Calu3 (cell line): ENCODE measurements at places on chromosomes 4 and X.

DNA sequence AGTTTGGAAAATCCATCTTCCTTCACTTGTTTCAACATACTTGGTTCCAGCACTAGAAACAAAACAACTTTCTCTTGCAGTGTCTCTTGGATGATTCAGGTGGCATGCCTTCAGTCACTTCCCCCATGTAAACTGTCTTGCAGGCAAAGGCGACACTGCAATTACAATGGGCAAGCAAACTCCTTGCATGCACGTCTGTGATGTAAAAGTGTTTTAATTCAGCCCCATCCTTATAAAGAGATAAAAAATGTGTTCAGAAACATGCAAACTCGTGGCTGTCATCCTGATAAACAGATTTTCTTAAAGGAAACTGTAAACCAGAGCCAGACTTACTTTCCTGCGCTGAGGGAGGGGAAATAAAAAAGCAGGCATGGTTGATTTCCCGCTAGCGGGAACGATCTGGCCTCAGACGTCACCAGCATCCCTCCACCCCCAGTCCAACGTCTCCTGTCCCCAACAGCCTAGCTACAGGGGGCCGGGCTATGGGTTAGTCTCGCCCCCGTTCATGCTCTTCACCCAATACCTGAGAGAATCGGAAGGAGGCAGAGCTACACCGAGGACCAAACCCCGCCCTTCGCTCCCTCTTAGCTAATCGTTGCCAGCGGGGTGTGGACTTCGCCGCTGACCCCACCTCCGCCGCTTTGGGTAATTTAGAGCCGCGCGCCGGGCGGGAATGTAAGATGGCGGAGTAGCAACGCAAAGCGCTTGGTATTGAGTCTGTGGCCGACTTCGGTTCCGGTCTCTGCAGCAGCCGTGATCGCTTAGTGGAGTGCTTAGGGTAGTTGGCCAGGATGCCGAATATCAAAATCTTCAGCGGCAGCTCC, at the start of gene PRPS1:
PRPS1 (plus strand) TSS at position 673 of the 824 bp plus-strand sequence; CDS start at position 792, 119 bp downstream.
- peaks cover 10% of the 10 kb centered on the region for H3K4me1 ChIP-seq
- no peaks in the 10 kb centered on the region for H3K27me3 ChIP-seq
- peak within 1 kb of the TSS; percentile 78 for H3K27ac ChIP-seq
- H3K36me3 ChIP-seq, result peaks cover 20% of the 10 kb centered on the region
- peak within 1 kb of the TSS; percentile 86 for H3K4me3 ChIP-seq

GRCh38 chr4:158578476-158578875, 56.8 kb downstream of the RXFP1 start:
- H3K4me1 ChIP-seq, result no peaks in the 10 kb centered on the region
- no peak overlapping the region for H3K4me3 ChIP-seq
- H3K36me3 ChIP-seq, result no peaks in the 10 kb centered on the region
- peak; percentile 5 for DNase-seq

DNA sequence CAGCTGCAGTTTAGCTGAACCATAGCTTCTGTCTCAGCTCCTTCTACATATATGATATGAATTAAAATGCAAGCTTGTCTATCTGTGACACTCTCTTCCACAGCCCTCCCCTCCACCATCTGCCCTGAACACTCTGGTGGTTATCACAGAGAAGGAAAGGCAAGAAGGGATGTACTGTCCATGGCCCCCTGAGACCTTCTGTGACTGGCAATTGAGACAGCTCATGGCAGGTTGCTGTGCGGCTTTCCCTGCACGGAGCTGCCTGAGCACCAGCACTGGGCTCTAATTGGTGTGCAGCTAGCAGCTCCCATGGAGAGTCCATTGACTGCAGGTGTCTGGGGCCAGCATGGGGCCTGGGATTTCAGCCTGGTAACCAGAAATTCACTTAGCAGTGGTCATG, 109.8 kb upstream of the ANXA3 start:
- H3K4me1 ChIP-seq, result peaks cover 15% of the 10 kb centered on the region
- H3K4me3 ChIP-seq, result no peak overlapping the region
- H3K27me3 ChIP-seq, result no peaks in the 10 kb centered on the region
- DNase-seq, result no peak
- H3K27ac ChIP-seq, result no peak overlapping the region

DNA sequence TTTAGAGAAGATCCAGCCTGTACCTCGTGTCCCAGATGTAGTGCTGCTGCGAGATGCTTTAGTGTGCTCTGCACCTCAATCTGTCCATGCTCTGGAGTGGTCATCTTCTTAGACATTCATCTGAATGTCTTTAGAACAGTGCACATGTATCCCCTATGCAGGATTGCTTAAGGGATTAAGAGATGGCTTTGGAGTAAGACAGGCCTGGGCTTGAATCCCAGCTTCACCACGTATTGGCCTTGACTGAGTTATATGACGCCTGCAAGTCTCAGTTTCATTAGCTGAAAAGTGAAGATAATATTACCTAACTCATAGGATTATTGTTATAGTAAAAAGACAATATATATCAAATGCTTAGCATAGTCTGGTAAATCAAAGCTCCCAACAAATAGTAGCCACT, 98.3 kb downstream of the NFKB1 start:
- H3K27ac ChIP-seq, result no peak overlapping the region
- peaks cover 11% of the 10 kb centered on the region for H3K36me3 ChIP-seq
- H3K4me1 ChIP-seq, result no peaks in the 10 kb centered on the region
- H3K4me3 ChIP-seq, result no peak overlapping the region
- DNase-seq, result no peak

DNA sequence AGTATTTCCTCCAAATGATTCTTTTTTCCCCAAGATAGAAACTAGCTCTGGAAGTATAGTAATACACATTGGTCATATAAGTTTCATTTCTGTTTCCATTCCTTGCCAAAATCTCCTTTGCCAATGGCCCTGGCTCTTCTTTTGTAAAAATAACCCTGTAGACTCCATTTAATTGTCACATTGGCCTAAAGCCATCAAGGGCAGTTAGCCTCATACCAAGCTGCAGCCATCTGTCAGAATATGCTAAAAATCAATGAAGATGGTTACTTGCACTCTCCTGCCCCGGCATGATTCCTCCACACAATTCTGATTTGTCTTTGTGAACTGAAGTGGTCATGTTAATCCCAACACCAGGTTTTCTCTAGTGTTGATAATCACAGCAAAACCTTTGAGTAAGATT, 380.5 kb downstream of the SH2D1A start:
- no peaks in the 10 kb centered on the region for H3K27me3 ChIP-seq
- no peak overlapping the region for H3K27ac ChIP-seq
- DNase-seq, result no peak

- H3K27ac ChIP-seq, result no peak overlapping the region
- H3K27me3 ChIP-seq, result no peaks in the 10 kb centered on the region
- peaks cover 46% of the 10 kb centered on the region for H3K4me1 ChIP-seq
- no peak overlapping the region for H3K4me3 ChIP-seq
- DNase-seq, result no peak
Measured at GRCh38 chrX:44908827-44909226, 35.8 kb downstream of the KDM6A start.

- peaks cover 14% of the 10 kb centered on the region for H3K4me1 ChIP-seq
- H3K27me3 ChIP-seq, result no peaks in the 10 kb centered on the region
- DNase-seq, result no peak
Measured at GRCh38 chr4:186088523-186088922, 16.0 kb upstream of the FAM149A start.

DNA sequence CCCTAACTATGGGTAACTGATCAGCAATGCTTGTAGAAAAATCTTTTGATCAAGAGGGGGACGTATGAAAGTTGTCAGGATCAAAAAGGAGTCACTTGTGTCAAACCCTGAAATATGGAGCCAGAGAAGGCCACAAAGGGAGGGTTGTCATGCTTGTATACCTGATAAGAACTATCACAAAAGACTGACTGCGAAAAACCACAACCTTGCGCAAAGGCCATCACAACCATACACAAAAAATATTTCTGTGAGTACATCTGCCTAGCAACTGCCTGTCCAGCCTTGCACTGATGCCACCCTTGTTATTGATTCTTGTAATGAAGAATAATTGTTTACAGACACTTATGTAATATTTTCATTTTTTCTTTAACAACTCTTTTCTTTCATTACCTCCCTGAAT, 22.8 kb upstream of the EIF4E start:
- H3K27ac ChIP-seq, result no peak overlapping the region
- H3K4me3 ChIP-seq, result no peak overlapping the region
- H3K27me3 ChIP-seq, result no peaks in the 10 kb centered on the region
- no peaks in the 10 kb centered on the region for H3K4me1 ChIP-seq
- DNase-seq, result no peak
- H3K36me3 ChIP-seq, result no peaks in the 10 kb centered on the region
